Activated T-cell treated with anti-CD3 and anti-CD28 coated beads, Interleukin-2, amount 50 U/mL, for 24 hours (primary cell): ENCODE measurements at places on chromosomes 4 and X.

DNA sequence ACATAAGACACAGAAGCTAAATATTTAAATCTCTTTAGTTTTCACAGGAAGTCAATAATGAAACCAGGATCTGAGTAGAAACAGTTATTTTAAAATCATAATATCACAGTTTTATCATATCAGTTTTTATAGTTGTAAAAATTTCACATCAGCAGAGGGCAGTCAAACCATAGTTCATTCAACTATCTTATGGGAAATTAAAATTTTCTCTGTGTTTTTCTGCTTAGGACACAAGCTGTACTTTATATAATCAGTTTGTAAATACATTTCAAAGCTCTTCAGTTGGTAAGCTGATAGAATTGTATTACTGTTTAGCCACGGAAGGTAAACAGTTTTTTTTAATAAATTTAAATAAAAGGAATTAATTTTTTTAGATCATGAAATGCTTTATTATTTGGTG lies 204.8 kb upstream of the NUDT6 start:
- no peaks in the 10 kb centered on the region for H3K4me1 ChIP-seq
- H3K27ac ChIP-seq: no peak overlapping the region
- no peak for DNase-seq
- no peaks in the 10 kb centered on the region for H3K27me3 ChIP-seq
- H3K36me3 ChIP-seq: peaks cover 25% of the 10 kb centered on the region
- H3K4me3 ChIP-seq: no peak overlapping the region

DNA sequence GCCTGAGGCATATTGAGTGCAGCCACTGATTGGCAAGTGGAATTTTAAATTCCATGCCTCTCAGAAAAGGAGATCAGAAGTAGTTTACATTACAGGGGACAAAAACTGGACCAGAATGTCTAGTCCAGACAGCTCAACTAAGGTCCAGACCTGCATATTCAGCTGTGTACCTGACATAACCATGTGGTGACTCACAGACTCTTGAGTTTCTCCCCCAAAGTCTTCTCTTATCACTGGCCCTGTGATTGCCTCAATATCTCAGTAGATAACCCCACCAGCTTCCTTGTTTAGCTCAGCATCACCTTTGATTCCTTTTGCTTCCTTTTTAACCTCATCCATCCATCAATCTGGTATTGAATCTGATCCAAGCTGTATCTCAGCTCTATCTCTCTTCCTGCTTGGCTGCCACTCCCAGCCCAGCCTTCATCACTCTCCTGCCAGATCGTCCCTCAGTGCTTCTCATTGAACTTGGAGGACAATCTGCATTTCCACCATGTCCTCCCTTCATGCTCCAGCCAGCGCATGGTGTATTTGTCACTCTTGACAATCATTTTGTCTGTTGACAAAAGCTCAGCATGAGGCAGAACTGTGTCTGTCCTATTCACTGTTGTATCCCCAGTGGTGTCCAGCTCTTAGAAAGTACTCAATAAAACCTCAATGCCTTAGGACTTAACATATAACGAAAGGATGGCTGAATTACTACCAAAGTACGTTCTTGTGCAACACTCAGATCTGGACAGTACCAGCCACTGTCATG lies 27.8 kb upstream of the SLC2A9 start:
- no peaks in the 10 kb centered on the region for H3K27me3 ChIP-seq
- no peak overlapping the region for H3K27ac ChIP-seq
- no peak overlapping the region for H3K4me3 ChIP-seq
- H3K4me1 ChIP-seq: peaks cover 5% of the 10 kb centered on the region

DNA sequence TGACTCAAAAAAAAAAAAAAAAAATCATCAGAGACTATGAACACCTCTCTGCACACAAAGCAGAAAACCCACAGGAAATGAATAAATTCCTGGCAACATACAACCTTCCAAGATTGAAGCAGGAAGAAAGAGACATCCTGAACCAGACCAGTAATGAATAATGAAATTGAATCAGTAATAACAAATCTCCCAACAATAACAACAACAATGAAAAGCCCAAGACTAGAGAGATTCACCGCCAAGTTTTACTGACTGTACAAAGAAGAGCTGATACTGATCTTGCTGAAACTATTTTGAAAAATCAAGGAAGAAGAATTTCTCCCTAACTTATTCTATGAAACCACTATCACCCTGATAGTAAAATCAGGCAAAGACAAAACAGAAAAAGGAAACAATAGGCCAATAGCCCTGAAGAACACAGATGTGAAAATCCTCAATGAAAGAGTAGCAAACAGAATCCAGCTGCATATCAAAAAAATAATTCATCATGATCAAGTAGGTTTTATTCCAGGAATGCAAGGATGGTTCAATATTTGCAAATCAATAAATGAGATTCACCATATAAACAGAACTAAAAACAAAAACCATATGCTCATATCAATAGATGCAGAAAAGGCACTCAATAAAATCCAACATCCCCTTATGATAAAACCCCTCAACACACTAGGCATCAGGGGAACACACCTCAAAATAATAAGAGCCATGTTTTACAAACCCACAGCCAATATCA lies 31.0 kb upstream of the PLK4 start:
- no peaks in the 10 kb centered on the region for H3K4me1 ChIP-seq
- H3K27ac ChIP-seq: no peak overlapping the region
- no peak overlapping the region for H3K4me3 ChIP-seq
- no peak for DNase-seq
- peaks cover 64% of the 10 kb centered on the region for H3K36me3 ChIP-seq
- H3K27me3 ChIP-seq: no peaks in the 10 kb centered on the region

DNA sequence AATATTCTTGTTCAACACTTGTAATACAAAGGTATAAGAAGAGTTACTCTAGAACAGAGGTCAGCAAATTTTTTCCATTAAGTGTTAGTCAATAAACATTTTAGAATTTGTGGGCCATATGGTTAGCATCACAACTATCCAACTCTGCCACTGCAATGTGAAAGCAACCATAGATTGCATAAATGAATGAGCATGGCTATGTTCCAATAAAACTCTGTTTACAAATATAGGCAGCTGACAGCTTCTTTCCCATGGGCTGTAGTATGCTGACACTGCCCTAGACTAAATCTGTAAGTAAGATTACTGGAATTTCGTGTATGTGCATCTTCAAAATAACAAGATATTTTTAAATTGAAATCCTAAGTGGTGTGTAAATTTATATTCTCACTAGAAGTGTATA lies 73.7 kb downstream of the GABRA2 start:
- no peaks in the 10 kb centered on the region for H3K36me3 ChIP-seq
- H3K4me1 ChIP-seq: no peaks in the 10 kb centered on the region
- H3K4me3 ChIP-seq: no peak overlapping the region
- DNase-seq: no peak
- H3K27ac ChIP-seq: no peak overlapping the region

DNA sequence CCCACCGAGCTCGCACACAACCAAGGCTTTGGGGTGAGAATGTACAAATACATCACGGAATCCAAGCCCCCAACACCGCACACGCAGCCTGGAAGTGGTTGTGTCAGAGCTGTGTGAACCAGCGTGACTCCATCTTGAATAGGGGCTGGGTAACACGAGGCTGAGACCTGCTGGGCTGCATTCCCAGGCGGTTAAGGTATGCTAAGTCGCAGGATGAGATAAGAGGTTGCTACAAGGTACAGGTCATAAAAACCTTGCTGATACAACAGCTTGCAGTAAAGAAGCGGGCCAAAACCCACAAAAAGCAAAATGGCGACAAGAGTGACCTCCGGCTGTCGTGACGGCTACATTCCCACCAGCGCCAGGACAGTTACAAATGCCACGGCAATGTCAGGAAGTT lies 258.4 kb downstream of the DHRSX start:
- H3K27me3 ChIP-seq: no peaks in the 10 kb centered on the region
- no peak for DNase-seq
- peaks cover 70% of the 10 kb centered on the region for H3K36me3 ChIP-seq
- no peaks in the 10 kb centered on the region for H3K4me1 ChIP-seq
- H3K4me3 ChIP-seq: no peak overlapping the region
- no peak overlapping the region for H3K27ac ChIP-seq

DNA sequence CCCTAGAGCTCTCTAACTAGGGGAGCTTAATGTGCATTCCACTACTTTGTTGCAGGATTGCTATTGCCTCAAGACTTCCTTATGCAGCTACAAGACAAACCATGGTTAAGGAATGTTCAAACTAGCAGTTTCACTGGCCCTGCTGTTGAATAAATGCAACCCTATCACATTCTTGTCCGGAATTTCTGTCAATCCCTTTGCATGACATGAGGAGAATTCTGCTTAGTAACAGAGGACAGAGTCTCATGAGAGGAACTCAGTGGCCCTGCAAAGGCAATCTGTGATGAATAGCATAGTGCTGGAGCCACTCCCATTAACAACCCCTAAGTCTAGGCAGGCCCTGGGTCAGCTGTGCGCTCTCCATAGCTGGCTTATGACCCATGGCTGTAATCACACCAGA lies 30.7 kb upstream of the SGMS2 start:
- H3K27me3 ChIP-seq: peaks cover 33% of the 10 kb centered on the region
- H3K4me1 ChIP-seq: no peaks in the 10 kb centered on the region
- H3K27ac ChIP-seq: no peak overlapping the region
- no peak overlapping the region for H3K4me3 ChIP-seq

GRCh38 chrX:100090931-100091330 lies 319.1 kb downstream of the PCDH19 start:
- H3K4me1 ChIP-seq: no peaks in the 10 kb centered on the region
- no peaks in the 10 kb centered on the region for H3K36me3 ChIP-seq
- DNase-seq: no peak
- H3K27ac ChIP-seq: no peak overlapping the region
- H3K27me3 ChIP-seq: peaks cover 25% of the 10 kb centered on the region
- no peak overlapping the region for H3K4me3 ChIP-seq

DNA sequence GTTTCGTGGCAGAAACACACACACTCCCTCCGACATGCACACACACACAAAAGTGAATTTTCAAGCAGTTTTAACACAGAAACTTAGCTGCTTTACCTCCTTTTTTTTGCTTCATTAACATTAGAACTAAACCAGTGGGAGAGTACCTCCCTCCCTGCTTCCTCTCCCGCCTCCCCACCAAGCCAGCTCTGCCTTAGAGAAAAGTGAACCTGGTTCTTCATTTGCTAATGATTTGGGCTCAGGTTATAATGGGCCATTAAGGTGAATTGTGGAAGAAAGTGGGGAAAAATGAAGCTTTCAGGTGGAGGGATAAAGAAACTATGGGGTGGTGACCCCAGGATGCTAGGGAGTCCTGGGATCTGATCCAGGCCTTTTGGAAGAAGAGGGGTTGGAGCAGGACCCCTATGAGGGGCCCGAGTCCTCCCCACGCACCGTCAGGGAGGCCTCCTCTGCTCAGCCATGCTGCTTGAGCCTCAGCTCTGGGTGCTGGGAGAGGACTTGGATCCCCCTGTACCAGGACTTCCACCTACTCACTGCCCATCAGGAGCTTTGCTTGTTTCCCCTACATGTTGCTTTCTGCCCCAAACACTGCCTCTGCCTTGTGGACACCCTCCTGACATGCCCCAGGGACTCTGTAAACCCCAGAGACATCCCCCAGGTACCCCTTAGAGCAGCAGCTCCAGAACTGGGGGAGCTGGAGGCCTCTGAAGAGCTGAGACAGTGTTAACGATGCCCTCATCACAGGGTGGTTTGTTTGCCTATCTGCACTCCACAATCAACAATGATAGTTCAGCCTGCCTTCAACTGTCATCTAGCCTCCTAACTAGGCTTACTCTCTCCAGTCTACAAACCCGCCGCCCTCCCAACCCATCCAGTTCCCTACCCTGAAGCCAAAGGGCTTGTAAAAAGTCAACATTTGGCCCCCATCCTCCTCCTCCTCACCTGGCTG lies 6.5 kb upstream of the JADE1 start:
- DNase-seq: no peak
- no peaks in the 10 kb centered on the region for H3K27me3 ChIP-seq
- no peak overlapping the region for H3K4me3 ChIP-seq
- H3K27ac ChIP-seq: no peak overlapping the region
- H3K36me3 ChIP-seq: no peaks in the 10 kb centered on the region
